ENCODE measurements at places on chromosomes 3 and 15. TPM values are rescaled to one million over a fixed set of nuclear protein-coding genes. Genes with fewer than 3 reads are reported as not detected.

GRCh38 chr3:50264383-50264963 lies 4.5 kb upstream of the SEMA3B start:
- peak; percentile 92 for DNase-seq

- no peak for DNase-seq
Observed at GRCh38 chr3:156751461-156752025, 74.6 kb upstream of the LEKR1 start.

Gene MYO5C
- total RNA-seq: 18.3 TPM

GRCh38 chr15:51105430-51106016 lies 10.8 kb upstream of the TNFAIP8L3 start:
- no peak for DNase-seq

GRCh38 chr3:51966486-51966885 lies 768 bp downstream of the PCBP4 start:
- no peak for DNase-seq

GRCh38 chr3:65030847-65031463 lies 343.2 kb upstream of the ADAMTS9 start:
- DNase-seq: peak; percentile 70

DNA sequence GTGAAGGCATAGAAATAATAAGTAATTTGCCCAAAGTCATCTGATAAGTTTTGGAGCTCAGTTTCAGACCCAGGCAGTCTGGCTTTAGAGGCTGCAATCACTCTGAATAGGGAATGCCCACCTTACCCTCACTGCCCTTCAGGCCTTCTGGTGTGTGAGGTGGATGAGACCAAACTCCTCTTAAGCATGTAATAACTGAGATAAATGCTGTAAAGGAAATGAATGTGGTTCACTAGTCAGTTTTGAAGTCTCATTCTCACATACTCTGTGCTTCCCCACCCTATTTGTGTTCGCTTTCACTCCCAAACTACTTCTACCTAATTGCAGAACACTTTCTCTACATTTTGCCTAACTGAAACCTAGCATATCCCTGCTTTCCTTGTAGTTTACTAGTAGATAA lies 144.1 kb downstream of the FILIP1L start:
- DNase-seq: no peak

DNA sequence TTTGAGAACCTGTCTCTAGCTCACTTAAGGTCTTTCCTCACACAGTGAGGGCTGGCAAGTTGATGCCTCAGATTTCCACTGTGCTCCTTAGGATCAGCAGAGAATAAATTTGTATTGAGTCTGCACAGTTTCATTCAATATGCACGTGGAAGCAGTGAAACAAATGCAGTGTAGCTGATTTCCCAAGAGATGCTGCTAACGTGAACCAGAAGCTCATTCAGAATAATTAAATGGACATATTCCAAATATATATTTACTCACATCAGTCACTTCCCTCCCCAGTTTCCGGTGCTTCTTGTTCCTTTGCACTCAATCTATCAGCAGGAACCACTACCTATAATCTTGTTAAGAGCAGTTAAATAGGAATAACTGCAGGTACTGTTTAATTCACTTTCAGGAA lies 86.1 kb downstream of the UNC13C start:
- no peak for DNase-seq

Gene ZNF860
- total RNA-seq: 8.6 TPM

DNA sequence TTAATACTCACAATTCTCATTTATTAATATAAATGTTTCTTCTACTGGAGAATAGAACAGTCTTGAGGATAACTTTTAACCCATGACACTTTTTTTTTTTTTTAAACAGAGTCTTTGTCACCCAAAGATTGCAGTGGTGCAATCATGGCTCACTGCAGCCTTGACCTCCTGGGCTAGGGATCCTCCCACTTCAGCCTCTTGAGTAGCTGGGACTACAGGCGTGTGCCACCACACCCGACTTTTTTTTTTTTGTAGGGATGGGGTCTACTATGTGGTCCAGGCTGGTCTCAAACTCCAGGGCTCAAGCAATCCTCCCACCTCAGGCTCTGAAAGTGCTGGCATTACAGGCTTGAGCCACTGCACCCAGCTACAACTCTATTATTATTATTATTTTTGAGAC lies 34.5 kb downstream of the PIK3CB start:
- no peak for DNase-seq

- DNase-seq: no peak
Observed at GRCh38 chr15:100308213-100308600, 33.6 kb downstream of the ADAMTS17 start.

GRCh38 chr3:69922521-69923000 lies 77.0 kb upstream of the SAMMSON start:
- no peak for DNase-seq

DNA sequence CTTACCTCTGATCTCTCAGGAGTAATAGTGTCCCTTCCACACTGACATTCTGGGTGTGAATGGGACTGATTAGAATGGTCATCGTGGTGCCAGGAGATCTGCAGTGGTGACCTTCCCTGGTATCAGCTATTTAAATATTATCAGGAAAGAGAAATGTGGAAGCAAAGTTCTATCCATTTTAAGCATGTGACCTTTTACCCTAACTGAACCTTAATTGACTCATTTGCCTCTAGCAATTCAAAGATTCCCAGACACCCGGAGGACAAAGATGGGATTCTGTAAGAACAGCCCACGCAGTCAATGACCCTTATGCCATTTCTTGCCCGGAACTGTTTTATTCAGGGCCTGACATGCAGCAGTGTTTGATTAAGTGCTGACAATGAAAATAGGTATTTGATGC lies 10.3 kb downstream of the LIPC start:
- peak; percentile 66 for DNase-seq

Gene CDCP1
- 58.9 TPM for total RNA-seq

DNA sequence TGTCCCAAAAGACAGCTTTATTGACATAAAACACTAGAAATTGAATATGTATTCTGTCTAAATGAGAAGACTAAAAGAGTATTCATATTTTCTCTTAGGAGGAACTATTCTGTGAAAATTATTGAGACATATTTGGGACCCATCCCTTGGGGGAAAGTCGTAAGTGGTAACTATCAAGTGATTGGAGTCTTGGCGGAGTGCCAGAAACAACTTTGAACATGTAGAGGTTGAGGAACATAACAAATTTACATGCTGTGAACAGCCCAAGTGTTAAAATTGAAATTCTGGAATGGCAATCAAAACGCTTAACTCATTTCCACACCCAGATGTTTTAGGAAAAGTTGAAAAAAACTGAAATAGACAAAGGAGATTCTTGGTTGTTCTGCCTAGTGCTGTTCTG lies 1034.6 kb downstream of the NSUN3 start:
- no peak for DNase-seq

GRCh38 chr15:90407871-90408317 lies 19.9 kb downstream of the IQGAP1 start:
- no peak for DNase-seq

Gene ZPLD1
- 74.8 TPM for total RNA-seq

GRCh38 chr15:82833362-82833682 lies 23.9 kb downstream of the WHAMM start:
- no peak for DNase-seq

Gene GOLGA6L22
- total RNA-seq: not detected

DNA sequence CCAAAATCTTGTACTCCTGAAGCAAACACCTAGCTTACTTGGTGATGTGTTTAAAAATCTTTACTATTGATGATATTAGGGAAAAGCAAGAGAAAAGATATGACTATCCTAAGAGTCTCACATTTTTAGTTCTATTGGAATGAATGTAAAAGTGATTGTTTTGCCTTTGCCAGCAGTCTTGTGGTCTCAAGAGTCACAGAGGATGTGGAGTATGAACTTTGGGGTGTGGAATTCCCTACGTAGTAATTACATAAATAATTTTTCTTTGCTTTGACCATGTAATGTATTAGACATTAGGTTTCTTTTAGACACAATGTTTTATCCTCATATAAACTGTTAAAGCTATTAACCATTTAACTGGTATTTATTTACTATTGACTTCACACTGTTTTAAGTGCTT lies 387.6 kb downstream of the NAALADL2 start:
- DNase-seq: no peak

Gene ARHGAP11A
- 14.1 TPM for total RNA-seq

GRCh38 chr15:67067930-67068551 lies 2.6 kb downstream of the SMAD3 start:
- no peak for DNase-seq

GRCh38 chr3:11312166-11312565 lies 40.0 kb downstream of the ATG7 start:
- DNase-seq: no peak

DNA sequence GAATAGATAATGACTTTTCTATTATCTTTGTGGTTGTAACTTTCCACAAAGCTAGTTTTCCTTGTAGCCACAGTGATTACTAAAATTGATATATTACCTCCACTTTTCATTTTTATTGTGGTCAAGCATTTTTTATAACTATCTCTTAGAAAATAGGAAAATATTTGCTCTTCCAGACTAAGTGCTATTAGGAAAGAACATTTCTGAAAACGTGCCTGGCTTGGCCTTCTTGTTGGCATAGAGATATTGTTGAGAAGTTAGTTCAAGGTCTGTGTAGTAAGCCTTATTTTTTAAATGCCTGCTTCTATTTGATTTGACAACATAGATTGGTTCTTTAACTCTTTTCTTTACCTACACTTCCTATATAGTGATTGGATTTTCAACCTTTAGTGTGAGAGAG lies 101.7 kb downstream of the IL1RAP start:
- no peak for DNase-seq

DNA sequence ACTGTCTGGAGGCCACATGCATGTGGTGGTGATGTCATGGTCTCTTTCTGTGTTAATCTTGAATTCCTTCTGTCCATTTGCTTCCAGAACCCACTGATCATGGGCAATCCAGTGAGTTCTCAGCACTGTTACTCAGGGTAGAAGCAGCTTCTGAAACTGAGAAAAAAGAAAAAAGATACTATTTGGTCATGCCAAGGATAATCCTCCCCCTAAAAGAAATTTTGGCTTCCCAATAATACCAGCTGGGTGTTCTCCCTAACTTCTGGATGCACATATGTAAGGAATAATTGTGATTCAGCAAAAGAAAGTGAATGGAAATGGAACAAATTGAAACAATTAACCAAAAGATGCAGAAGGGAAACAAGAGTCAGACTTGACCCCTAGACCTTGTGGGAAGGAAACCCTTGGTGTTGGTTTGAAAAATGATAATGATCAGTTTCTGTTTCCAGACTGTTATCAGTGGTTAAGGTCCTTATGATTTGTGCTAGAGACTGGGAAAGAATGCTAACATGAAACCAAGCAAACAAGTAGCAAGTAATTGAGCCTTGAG lies 92.3 kb downstream of the RBMS3 start:
- no peak for DNase-seq

DNA sequence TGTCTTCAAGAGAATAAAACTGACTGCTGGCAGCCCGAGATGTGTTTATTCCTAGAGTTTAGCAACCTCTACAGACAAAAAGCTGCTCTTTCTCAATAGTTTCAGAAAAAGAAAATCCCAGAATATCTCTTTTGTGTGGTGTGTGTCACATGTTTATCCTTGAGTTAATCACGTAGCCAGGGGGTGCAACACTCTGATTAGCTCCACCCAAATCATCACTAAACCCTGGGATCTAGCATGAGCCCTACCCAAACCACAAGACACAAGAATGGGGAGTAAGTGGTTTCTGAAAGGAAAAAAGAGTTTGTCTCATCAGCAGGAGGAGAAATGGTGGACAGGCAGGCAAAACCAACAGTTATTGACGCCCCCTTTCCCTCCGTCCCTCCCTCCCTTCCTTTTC lies 78.5 kb upstream of the AGBL1 start:
- no peak for DNase-seq

Gene OSBPL10
- 17.0 TPM for total RNA-seq

GRCh38 chr15:71328453-71328852 lies 213.2 kb downstream of the THSD4 start:
- peak; percentile 16 for DNase-seq

All from renal cortical epithelial cell (primary cell).